ENCODE measurements at places on chromosomes 2 and 18.
A peak's percentile ranks its signal among the peaks of the same experiment; 100 is the strongest.

- DNase-seq, result no peak
Measured at GRCh38 chr18:32418148-32418547, 52.5 kb downstream of the GAREM1 start.

DNA sequence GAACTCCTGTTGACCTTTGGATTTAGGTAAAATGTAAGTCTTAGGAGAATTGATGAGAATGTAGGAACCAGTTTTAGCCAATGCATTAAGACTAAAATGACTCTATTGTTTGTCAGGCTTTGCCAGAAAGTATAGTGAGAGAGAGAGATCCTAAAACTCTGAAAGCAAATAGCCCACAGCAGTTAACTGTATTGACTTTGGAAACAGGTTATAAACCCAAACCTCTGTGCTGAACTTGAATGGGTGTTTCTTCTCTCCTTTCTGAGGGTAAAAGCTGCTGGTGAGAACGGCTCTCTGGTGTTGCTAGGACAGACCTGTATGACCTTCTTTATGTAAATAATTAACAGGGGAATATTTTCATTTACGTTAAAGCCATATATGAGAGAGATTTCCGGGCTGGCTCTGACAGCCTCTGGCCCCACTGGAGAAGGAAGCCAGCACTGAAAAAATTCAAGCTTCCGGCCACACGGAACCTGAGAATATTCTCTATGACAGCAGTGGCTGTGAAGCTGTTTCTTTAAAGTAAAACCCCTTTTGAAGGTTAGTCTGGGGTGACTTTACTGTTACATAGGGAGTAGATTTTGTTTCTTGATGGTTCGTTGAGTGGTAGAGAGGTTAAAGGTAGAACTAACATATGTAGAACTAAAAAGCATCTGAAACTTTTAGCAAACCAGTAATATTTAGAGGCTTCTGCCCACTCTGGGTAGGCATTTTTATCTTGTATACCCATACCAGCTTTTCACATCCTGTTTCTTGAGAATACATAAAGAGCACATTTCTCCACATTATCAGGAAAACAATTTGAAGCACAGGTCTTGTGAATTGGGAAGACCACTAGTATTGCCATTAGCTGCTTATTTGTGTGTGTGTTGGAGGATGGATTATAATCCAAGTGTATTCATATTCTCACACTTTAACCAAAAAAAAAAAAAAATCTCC is 123.8 kb downstream of the SPTBN1 start:
- DNase-seq, result no peak

- no peak for DNase-seq
Measured at GRCh38 chr2:199449956-199450355, 7.8 kb downstream of the SATB2 start.

- peak; percentile 50 for DNase-seq
Measured at GRCh38 chr18:7754725-7755181, 187.6 kb downstream of the PTPRM start.

DNA sequence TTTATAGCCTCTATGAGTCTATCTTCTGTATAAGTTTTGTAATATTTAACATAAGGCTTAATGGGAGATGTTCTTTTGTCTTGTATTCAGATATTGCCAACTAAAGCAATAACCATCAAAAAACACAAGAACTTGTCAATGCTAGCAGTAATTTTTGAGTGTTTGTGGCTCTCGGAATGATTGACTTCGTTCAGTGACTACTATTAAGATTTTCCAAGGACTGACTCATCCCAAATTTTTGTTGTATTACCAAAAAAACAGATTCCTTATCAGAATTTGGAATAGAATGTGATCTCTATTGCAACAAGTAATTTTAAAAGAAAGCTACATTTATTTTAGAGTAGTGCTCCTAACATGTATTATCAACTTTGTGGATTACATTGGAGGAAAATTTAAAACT is 8.1 kb downstream of the NABP1 start:
- no peak for DNase-seq

- no peak for DNase-seq
Measured at GRCh38 chr2:1619556-1619955, 124.8 kb downstream of the PXDN start.

Measured in neural progenitor cell (in vitro differentiated cells).